ENCODE measurements at places on chromosomes 16 and 17. TPM values are rescaled to one million over a fixed set of nuclear protein-coding genes. Genes with fewer than 3 reads are reported as not detected.

GRCh38 chr16:13507530-13507929 lies 412.4 kb upstream of the ERCC4 start:
- no peak for DNase-seq

NTN3 gene
- total RNA-seq, result 9.4 TPM

DNA sequence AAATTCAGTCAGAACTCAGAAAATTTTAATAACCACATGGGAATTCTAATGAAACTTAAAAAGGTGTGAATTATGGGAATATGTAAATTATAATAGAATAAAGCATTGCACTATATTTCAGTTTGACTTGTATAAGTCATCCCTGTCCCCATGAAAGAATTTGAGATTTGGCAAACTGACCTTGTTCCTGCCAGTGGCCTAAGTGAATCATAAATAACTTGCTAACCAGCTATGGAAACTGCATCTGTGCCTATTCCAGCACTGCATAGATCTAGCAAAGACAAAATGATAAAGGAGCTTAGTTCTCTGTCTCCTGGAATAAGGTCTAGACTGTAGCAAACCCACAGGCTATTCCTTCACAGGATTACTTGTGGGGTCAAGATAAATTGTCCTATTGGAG lies 106.8 kb upstream of the NOG start:
- no peak for DNase-seq

- no peak for DNase-seq
Observed at GRCh38 chr17:76536511-76537287, 810 bp downstream of the CYGB start.

DNA sequence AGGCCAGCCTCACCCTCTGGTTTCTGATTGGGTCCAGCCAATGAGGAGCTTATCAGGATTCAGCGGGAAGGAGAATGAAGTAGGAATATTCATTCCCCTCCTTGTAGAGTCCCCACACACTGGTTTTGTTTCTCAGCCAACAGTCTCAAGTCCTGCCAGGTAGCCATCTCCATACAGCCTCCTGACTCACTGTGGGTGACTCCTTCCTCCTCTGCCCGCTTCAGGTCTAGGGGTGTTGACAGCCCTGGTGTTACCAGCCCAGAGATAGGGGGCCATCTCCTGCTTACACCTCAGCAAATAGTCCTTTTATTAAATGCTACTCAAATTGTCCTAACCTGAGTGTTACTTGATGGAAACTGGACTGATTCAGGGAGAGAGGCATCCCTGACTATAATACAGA lies 4.0 kb upstream of the MFAP4 start:
- DNase-seq, result no peak

KCNAB3 gene
- 1.8 TPM for total RNA-seq

- DNase-seq, result peak; percentile 34
Observed at GRCh38 chr17:76727745-76728456, 1.3 kb downstream of the METTL23 start.

DNA sequence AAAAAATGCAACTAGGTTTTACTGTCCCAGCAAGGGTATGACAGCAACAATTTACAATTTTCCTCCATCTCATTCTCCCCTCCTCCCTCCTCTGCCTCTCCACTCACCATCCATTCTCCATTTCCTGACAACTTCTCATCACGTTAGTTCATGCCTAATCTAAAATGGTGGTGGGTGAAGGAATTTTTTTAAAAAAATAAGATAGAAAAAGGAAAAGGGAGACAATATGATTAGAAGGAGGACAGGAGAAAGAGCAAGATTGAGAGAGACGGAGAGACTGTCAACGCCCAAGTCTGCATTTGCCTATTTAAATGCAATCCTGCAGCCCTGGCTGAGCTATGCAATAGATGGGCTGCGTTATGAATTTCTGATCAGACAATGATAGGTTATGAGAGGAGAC lies 380.7 kb upstream of the PSMD7 start:
- no peak for DNase-seq

- DNase-seq, result no peak
Observed at GRCh38 chr17:79732254-79732653, 1.5 kb downstream of the ENPP7 start.

CCL1 gene
- not detected for total RNA-seq

DNA sequence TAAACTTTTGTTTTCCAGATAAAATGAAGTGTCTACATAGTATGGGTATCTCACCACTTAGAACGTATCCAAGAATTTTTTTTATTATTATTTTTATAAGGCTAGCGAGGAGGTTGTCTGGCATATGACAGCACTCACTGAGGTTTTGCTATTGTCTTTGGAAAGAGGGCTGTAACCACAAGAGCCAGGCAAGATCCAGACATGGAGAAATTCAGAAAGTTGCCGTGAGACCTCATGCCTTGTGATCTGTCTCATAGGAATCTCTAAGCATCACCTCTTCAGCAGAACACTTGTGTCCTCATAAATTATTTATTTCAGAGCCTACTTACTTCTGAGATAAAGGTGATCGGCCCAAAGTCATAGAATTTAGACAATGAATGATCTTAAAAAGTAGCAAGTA lies 410.8 kb downstream of the CDH11 start:
- DNase-seq, result peak; percentile 32

- DNase-seq, result no peak
Observed at GRCh38 chr16:6195966-6196365, 1098.4 kb upstream of the EEF2KMT start.

PRR35 gene
- total RNA-seq, result 0.66 TPM

- no peak for DNase-seq
Observed at GRCh38 chr16:521381-522210, 5.9 kb upstream of the CAPN15 start.

DNA sequence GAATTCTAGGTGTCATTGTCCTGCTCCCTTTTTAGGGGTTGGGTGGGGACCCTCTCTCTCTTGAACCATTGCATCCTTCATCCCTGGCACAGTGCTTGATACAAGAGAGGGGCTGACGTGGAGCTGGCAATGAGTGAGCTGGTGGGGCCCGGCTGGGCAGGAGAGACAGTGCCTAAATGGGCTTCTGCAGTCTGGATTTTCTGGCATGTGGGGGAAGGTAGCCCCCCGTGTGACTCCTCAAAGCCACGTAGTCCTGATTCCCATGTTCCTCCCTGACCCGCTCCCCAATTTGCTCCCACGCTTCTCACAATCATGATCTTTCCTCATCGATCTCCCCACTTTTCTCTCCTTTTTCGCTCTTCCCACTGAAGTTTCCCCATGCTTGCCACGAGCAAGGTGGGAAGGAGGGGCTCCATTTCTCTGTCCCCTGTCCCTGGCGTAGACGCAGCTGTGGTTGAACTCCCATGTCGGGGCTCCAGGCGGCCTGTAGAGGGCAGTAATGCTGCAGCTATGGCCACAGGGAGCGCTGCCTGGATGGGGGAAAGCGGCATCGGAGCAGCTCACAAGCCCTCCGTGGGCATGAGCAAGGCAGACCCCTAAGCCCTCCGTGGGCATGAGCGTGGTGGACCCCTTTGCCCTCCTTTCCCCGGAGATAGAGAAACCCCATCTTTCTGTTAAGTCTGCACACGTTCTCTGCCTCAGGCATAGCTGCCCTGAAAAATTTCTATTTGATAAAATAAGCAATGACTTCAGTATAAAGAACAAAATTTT lies 47.5 kb downstream of the HAPSTR1 start:
- peak; percentile 84 for DNase-seq

DNA sequence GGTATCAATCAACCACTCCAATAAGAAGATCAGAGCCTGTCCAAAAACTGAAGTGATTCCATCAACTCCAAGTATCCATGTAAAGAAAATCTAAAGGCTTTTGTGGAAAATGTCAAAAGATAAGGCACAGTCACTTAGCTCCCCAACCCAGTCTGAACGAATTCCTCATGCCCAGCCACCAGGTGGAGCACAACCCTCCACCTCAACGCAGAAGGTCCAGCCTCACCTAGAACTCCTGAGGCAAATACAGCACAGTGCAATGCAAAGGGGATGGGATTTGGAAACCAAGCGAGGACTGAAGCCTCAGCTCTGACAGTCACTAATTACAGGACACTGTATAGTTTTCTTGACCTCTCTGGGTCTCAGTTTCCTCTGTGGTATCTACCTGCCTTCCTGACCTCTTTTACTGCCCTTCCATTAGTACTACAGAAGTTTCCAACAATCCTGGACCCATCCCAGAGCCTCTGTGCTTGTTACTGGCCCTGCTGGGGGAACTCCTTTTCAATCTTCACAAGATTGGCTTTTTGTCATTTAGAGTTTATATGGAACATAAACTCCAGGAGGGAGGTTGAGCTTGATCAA lies 2.0 kb downstream of the NCBP3 start:
- DNase-seq, result peak; percentile 47

ODAD4 gene
- total RNA-seq, result 2.6 TPM

TCF25 gene
- 206 TPM for total RNA-seq

KLHL10 gene
- not detected for total RNA-seq

PITPNM3 gene
- total RNA-seq, result 6.5 TPM

DNA sequence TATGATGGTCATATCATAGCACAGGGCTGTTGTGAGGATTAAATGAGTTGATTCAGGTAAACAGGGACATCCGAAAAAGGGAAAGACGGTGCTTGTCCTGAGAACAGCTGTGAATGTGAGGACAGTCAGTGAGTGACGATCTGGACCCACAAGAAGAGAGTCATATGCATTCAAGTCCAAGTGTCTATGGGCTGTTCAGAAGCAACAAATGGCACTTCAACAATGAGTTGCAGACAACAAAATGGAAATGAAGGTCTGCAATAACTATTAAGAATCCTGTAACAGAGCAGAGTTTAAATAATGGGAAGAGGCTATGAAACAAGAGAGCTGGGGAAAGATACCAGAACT lies 100.3 kb downstream of the ADCY9 start:
- no peak for DNase-seq

- no peak for DNase-seq
Observed at GRCh38 chr17:29766796-29767327, 144.2 kb upstream of the CORO6 start.

RNU2-1 gene
- total RNA-seq, result not detected

CLEC19A gene
- not detected for total RNA-seq

- no peak for DNase-seq
Observed at GRCh38 chr16:27870116-27870798, 193.3 kb downstream of the GSG1L start.

GINS3 gene
- total RNA-seq, result 9.3 TPM

PTX4 gene
- total RNA-seq, result 0.30 TPM

PFAS gene
- 49.9 TPM for total RNA-seq

SRSF1 gene
- 209 TPM for total RNA-seq

MMP28 gene
- total RNA-seq, result 0.39 TPM

DNA sequence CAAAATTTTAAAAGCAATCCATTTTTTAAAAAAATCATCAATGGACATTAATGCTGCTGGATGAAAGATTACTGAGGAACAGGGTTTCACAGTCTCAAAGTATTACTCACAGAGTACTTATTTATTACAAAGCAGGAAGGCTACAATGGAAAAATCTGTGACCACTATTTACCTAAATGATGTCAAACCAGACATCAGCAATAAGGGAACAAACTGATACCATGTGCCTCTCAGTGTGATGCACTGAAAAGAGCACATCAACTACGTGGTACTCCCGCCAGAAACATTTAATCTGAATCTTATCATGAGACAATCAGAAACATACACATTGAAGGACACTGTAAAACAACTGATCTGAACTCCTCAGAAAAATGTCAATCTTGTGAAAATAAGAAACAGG lies 124.2 kb downstream of the PARN start:
- DNase-seq, result peak; percentile 63

DNA sequence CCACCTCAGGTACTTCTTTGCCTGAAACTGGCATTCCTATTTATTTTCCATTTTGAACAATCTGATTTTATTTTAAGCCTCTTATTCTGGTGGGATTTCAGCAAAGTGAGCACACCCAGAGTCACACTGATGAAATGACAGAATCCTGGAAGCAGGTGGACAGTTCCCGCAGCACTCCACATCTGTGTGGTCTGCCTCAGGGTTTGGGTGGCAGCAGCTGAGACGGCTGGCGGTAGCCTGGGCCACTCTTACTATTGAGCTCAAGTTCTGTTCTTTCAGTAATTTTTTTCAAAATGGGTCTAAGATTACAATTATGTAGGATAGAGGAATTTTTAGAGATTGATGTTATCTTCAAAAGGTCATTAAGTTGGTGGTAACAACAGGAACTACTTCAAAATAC lies 32.5 kb upstream of the ENDOV start:
- no peak for DNase-seq

- DNase-seq, result no peak
Observed at GRCh38 chr16:19848756-19849155, 35.9 kb downstream of the GPRC5B start.

USP32 gene
- 32.2 TPM for total RNA-seq

GRCh38 chr17:4316648-4317047 lies 49.8 kb downstream of the UBE2G1 start:
- DNase-seq, result no peak

- peak; percentile 64 for DNase-seq
Observed at GRCh38 chr16:67562918-67563707, 787 bp downstream of the CTCF start.

TEX14 gene
- total RNA-seq, result 0.25 TPM

DNA sequence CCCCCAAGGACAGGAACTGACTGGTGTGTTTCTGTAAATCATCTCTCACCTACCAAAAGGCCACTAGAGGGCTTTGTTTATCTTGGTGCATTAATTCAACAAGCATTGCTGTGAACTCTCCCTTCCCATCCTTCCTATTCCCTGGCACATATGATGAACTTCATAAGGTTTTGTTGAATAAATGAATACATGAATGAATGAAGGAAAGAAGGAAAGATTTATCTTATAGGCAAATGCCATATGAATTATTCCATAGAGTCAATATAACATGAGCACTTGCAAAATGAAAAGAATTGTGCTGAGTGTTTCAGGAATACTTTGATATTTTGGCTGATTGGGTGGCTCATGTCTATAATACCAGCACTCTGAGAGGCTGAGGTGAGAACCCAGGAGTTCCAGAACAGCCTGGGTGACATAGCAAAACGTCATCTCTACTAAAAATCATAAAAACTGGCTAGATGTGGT lies 4.3 kb downstream of the SPDYE4 start:
- DNase-seq, result peak; percentile 45

DNA sequence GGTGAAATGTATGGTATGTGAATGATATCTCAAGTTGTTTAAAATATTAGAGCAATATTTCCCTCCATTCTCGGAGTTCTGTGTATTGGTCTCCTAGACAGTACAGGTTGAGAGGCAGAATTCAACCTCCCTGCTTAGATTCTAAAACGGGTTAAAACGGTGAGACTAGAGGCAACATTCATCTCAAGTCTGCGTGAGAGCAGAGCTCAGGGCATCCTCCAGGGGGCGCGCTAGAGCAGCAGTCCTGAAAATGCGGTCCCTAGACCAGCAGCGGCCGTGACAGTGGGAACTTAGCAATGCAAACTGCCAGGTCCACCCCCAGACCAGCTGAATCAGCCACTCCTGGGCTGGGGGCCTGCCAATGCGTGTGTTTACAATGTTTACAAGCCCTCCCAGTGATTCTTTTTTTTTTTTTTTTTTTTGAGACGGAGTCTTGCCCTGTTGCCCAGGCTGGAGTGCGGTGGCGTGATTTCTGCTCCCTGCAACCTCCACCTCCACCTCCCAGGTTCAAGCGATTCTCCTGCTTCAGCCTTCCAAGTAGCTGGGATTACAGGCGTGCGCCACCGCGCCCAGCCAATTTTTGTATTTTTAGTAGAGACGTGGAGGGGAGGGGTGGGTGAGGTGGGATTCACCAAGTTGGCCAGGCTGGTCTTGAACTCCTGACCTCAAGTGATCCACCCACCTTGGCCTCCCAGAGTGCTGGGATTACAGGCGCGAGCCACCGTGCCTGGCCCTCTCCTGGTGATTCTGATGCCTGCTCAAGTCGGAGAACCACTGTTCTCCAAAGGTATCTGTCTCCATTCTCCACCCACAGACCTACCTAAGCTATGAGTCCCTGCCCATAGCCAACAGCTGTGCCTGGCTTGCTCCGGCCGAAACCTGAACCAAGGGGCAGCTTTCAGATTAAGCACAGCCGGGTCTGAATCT lies 24.2 kb downstream of the KLHL36 start:
- DNase-seq, result peak; percentile 80

KRT31 gene
- not detected for total RNA-seq

- no peak for DNase-seq
Observed at GRCh38 chr16:19837984-19838707, 46.5 kb downstream of the GPRC5B start.
